ENCODE measurements at places on chromosomes 11 and 22.
A peak's percentile ranks its signal among the peaks of the same experiment; 100 is the strongest.

- no peak for DNase-seq
Measured at GRCh38 chr22:46465345-46465720, 72.1 kb downstream of the CELSR1 start.

DNA sequence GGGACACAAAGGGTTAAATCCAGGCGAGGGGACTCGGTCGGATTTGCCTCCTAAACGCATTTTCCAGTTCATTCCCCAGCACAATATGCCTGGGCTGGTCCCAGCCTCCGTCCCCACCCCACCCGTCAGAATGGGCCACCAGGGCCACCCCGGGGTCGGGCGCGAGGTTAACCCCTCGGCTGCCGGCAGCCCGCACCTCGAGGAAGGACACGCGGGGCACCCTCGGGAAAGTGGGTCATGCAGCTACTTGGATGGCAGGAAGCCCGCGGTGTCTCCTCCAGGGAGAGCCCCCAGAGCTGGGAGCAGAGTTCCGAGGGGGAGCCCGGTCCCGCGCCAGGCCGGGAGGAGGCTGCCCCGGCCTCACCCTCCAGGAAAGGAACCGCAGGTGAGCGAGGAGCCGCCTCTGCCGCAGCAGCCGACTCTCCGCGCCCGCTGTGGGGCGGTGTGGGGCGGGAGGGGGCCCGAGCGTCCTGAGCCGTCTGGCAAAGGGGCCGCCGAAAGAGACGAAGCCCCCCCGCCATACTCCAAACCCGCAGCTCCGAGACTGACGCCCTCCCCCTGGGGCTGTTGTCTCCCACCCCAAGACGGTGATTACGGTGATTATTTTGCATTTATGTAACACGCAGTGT is 1.4 kb downstream of the NECTIN1 start:
- no peak for DNase-seq

- DNase-seq: peak; percentile 28
Measured at GRCh38 chr22:32473388-32473952, 1.1 kb upstream of the FBXO7 start.

GRCh38 chr11:40306938-40307548 is 1152.4 kb downstream of the LRRC4C start:
- DNase-seq: no peak

- no peak for DNase-seq
Measured at GRCh38 chr22:39349967-39350726, at the start of gene SYNGR1. SYNGR1 (plus strand) TSS chr22:39349991; CDS start chr22:39350011, 20 bp downstream.

GRCh38 chr11:96134602-96135001 is 208.4 kb downstream of the MAML2 start:
- no peak for DNase-seq

- peak; percentile 82 for DNase-seq
Measured at GRCh38 chr22:45863981-45864751, 112.8 kb downstream of the WNT7B start.

- no peak for DNase-seq
Measured at GRCh38 chr22:17368554-17369438, 464 bp upstream of the CECR2 start.

DNA sequence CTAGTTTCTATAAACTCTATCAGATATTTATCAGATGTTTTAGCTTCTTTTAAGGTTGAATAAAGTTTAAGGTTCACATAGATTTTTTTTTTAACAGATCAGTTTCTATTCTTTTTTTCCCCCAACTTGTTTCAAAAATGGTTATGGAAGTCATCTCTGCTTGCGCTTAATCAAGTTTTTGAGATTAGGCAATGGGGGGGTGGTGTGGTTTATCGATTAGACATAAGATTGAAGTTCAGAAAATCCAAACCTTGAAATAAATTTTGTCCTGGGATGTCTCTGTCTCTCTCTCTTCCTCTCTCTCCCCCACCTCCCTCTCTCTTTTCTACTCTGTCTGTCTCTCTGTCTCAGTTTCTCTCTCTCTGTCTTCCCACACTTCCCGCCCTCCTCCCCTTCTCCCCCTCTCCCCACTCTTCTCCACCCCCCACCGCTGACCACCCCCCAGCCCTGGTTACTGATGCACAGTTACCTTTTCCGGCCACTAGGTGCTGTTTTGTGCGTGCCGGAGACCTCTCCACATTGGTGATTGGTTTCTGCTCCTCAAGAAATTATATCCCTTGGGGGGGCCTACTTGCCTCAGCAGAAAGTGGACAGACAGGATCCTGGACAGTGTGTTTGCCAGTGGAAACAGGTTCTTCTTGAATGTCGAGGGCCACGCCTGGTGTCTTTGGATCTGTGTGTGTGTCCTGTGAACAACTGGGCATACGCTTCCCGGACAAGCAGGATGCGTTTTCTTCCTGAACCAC is 29.7 kb upstream of the ANO1 start:
- no peak for DNase-seq

GRCh38 chr11:69775163-69775755 is at the start of gene FGF4:
FGF4 (minus strand) TSS chr11:69775341; CDS start chr11:69775084, 257 bp downstream.
- DNase-seq: no peak

DNA sequence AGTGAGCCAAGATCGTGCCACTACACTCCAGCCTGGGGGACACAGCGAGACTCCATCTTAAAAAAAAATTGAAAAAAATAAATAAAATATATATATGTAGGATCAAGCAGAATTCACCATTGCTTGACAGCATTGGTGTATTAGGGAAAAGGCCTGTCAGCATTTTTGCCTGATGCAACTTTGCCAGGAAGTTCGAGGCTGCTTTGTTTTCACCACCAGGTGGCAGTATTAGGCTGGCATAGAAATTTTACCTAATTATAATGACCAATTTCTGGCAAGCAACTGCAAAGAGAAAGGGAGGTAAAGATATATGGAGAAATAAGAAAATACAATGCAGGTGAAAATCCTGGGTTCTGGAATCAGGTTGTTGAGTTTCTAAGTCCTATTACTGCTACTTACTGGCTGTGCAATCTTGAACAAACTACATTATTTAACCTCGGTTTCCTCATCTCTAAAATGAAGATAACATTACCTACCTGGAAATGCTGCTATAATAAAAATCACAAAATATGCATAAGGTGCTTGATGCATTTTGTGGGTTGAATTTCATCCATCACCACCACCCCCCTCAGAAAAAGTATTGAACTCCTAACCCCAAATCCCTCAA is 24.7 kb downstream of the LAYN start:
- DNase-seq: peak; percentile 62
